ENCODE measurements at places on chromosomes 3 and 15. TPM values are rescaled to one million over a fixed set of nuclear protein-coding genes. Genes with fewer than 3 reads are reported as not detected.

PPIB gene
- 255 TPM for polyA plus RNA-seq

SPSB4 gene
- polyA plus RNA-seq: 19.6 TPM

SOX14 gene
- polyA plus RNA-seq: not detected

EFCC1 gene
- polyA plus RNA-seq: 0.90 TPM

JMJD7 gene
- 7.1 TPM for polyA plus RNA-seq

RNU5B-1 gene
- polyA plus RNA-seq: not detected

SLC51A gene
- 11.6 TPM for polyA plus RNA-seq

CHST13 gene
- not detected for polyA plus RNA-seq

ERICH6 gene
- polyA plus RNA-seq: 0.36 TPM

FAM98B gene
- not detected for polyA plus RNA-seq

SMAD6 gene
- polyA plus RNA-seq: 3.3 TPM

- DNase-seq: no peak
Measured at GRCh38 chr3:10901296-10901945, 85.4 kb downstream of the SLC6A11 start.

GRCh38 chr3:121719423-121719822 is 30.1 kb downstream of the GOLGB1 start:
- no peak for DNase-seq

DNA sequence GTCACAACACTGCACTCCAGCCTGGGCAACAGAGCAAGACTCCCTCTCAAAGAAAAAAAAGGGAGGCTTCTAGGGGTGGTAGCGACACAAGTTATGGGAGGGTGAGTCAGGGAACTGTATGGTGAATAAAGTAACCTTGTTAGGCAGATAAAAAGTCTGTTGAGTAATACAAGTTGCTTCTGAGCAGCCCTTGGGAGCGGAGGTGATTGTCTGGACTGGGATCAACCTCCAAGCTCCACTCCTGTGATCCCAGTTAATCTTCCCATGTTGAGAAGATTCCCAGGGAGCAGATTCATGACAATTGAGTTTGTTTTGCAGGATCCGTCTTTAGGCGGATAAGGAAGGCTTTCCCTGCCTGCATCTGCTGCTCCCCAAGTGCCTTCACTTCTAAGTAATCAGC is 335.9 kb downstream of the THSD4 start:
- no peak for DNase-seq

DNA sequence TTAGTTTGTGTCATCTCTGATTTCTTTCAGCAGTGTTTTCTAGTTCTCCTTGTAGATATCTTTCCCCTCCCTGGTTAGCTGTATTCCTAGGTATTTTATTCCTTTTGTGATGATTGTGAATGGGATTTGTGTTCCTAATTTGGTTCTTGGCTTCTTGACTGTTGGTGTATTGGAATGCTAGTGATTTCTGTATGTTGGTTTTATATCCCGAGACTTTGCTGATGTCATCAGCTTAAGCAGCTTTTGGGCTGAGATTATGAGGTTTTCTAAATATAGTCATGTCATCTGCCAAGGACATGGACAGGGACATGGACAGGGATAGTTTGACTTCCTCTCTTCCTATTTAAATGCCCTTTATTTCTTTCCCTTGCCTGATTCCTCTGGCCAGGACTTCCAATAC is 35.8 kb downstream of the MYO9A start:
- DNase-seq: no peak

- no peak for DNase-seq
Measured at GRCh38 chr3:43615133-43615532, 6.7 kb downstream of the ANO10 start.

- no peak for DNase-seq
Measured at GRCh38 chr3:31903686-31904431, 77.2 kb downstream of the OSBPL10 start.

- no peak for DNase-seq
Measured at GRCh38 chr3:141864281-141864970, 12.0 kb upstream of the ATP1B3 start.

- no peak for DNase-seq
Measured at GRCh38 chr15:64859226-64859625, 17.5 kb downstream of the PLEKHO2 start.

DNA sequence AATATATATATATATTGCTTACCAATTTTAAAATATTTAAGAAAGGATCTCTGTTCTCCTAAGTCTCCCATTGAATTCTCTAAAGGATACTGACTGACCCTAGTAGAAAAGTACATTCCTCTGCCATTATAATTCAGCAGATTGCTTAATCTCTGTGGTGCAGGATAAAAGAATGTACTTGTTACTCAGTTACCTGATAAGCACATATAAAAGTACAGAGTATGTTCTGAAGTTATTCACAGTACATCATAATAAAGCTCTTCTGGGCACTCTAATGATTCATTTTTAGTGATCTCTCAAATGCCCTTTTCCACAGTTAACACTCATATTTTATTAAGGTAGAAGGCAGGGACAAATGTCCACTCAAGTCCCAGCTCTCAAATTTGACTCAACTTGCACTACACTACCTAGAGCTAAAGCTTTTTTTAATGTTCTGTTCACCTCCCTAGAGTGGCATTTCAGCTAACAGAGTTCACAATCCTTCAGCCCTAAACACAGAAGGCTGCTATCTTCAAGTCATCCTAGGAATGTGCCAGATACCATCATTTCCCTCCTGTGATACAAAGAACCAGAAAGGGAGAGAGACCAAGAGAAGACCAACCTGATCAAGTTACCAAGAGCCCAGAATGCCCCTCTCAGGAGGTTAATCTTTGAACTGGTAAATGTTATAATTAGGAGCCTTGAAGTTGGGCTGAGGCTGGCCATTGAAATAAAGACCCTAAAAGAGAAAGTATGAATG is 53.3 kb downstream of the MEIS2 start:
- DNase-seq: no peak

GRCh38 chr15:41906608-41907007 is 12.8 kb upstream of the SPTBN5 start:
- DNase-seq: no peak

- peak; percentile 43 for DNase-seq
Measured at GRCh38 chr3:129690406-129690805, 83.9 kb upstream of the PLXND1 start.

GRCh38 chr3:192212335-192212734 is 515.0 kb downstream of the FGF12 start:
- no peak for DNase-seq

DNA sequence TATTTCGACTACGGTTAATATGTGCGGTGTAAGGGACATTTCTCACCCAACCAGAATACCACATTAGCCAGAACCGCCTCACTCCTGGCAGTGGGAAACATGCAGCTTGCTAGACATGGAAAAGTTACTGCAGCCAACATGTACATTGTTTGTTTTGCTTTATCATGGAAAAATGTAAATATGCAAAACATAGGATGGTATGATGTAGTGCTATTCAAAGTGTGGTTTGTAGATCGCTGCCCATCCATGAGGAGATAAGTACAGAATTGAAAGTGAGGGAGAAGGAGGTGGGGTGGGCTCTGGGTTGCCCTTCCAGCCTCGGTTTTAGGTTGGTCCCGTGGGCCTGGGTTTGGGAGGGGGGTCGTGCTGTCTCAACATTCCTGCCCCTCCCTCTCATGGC is 42.5 kb upstream of the SPESP1 start:
- DNase-seq: no peak

DNA sequence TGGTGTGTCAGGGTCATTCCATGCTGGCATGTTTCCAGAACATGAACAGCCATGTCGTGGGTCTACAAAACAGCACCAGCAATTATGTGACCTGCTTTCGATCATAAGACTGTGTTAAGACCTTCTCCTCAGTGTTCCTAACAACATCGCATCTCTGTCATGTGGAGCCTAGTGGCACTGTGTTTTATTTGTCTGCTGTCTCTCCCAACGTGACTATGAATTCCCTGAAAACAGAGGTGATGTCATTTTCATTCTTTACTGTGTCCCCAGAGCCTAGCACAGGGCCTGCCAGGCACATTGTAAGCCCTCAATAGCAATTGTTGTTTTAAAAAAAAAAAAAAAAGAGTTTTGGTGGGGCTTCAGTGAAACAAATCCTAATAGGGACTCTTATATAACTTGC is 94.2 kb upstream of the IL12A start:
- no peak for DNase-seq

DNA sequence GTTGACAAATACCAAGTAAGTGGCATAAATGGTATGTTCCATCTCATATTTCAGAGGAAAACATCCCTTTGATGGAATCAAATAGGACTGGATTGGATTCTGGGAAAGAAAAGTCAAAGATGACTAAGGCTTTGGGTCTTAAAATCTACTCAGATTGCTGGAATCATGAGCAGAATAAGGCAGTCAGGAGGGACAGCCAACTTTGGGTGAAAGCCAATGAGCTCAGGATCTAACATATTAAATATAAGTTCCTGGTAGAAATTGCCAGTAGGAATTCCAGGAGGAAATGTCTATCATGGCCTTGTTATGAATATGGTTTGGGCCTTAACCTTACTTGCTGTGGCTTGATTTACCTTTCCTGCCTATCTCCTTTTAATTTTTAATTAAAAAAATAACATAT is 55.3 kb downstream of the ISL2 start:
- no peak for DNase-seq

All from muscle of arm (tissue), 14 donors.